ENCODE measurements at places on chromosomes 1 and 21.

- DNase-seq: no peak
These were observed 6.3 kb upstream of the PADI1 start for GRCh38 chr1:17198476-17199258.

GRCh38 chr1:16241221-16241708 lies 4.3 kb upstream of the CPLANE2 start:
- no peak for DNase-seq

- no peak for DNase-seq
These were observed 1.8 kb upstream of the WLS start for GRCh38 chr1:68234094-68234493.

- no peak for DNase-seq
These were observed 5.1 kb upstream of the LAMB3 start for GRCh38 chr1:209657140-209657879.

DNA sequence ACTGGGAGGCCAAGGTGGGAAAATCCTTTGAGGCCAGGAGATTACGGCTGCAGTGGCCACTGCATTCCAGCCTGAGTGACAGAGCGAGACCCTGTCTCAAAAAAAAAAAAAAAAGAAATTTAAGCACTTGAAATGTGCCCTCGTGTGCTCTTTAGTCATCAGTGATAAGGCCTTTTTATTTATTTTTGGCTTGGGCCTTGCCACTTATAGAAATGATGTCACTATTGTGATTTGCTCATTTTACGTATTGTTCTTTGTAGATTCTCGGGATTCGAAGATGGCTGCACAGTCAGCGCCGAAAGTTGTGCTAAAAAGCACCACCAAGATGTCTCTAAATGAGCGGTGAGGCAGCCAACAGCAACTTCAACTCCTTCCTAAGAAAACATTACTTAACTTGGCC lies 2.4 kb downstream of the CHTOP start:
- no peak for DNase-seq
